Omental fat pad (tissue), 4 donors: ENCODE measurements at places on chromosomes 1 and 21.

- no peak for DNase-seq
Observed at GRCh38 chr1:47433037-47433421, 4.8 kb upstream of the FOXD2 start.

- no peak for DNase-seq
Observed at GRCh38 chr1:41608211-41608610, 123.7 kb upstream of the EDN2 start.

DNA sequence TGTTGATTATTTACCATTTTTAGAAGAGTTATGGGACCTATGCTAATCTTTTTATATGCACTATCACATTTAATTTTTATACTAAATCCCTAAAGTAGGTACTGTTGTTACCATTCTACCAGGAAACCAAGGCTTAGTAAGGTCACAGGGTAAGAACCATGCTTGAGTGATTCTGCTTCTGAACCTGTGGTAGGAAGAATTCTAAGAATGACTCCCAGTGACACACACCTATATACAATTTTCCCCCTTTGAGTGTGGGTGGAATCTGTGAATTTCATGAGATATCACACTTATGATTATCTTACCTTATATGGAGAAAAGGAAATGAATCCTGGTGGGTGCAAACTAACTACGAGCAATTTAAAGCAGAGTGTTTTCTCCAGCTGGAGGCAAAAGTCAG lies 391.0 kb downstream of the USH2A start:
- no peak for DNase-seq

- no peak for DNase-seq
Observed at GRCh38 chr1:22454476-22455056, 2.9 kb downstream of the ZBTB40 start.
